NB4 (cell line): ENCODE measurements at places on chromosomes 12 and 14.

GRCh38 chr12:50112456-50113218 lies 601 bp downstream of the COX14 start:
- no peak for DNase-seq

- DNase-seq: no peak
Measured at GRCh38 chr12:80847575-80847974, 90.2 kb downstream of the LIN7A start.

DNA sequence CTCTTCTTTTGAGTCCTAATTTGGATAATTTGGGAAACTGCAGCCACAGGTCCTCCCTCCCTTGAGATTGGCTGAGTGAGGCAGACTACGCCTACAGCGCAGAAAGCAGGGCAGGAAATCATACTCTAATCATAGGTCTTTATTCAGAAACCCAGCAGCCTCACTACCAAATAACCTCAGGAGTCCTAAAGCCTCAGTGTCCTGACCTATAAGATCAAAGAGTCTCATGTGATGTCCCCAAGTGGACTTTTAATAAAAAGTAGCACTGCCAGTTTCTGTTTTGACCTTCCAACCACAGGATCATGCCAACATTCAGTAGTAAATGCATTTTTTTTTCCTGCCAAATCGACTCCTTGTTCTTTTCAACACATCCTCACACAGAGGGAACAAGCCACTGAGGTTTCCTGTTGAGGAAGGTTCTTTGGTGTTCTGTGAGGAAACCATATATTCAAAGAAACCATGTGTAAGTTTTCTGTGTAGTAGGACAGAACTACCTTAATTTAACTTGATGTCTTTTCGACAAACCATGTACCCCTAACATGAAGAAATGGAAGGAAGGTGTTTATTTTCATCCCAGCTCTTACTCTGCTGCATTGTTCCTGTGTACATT lies 72.2 kb downstream of the VCPKMT start:
- DNase-seq: no peak

DNA sequence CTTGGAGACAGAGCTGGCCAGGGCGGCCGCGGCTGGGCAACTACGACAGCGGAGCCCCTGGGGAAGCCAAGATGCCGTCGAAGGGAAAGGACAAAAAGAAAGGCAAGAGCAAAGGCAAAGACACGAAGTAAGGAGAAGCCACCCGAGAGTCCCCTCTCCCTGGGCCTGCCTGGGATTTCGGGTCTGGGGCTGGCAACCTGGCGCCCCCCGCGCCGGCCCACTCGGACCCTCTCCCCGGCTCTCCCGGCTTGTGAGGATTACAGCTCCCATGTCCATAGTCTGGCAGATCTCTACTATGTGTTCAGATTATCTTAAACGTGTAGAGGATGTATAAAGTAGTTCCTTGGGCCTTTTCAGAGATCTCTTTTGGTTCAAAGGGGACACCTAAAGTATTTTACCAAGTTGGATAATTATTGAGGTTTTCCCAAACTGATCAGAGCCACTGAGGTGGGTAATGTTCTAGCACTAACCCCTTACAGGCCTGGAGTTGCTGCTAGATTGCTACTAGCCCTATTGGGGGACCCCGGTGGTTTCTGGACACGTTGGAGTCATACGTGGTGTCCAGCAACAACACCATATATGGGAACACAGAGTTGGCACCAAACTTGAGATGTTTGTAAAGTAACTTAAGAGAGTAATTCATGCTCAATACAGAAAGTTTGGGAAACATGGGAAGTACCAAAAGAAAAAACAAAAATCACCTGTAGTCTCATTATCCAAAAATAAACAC lies 424 bp downstream of the BBOF1 start:
- DNase-seq: peak; percentile 11

GRCh38 chr12:66978802-66979201 lies 290.4 kb upstream of the CAND1 start:
- DNase-seq: no peak

DNA sequence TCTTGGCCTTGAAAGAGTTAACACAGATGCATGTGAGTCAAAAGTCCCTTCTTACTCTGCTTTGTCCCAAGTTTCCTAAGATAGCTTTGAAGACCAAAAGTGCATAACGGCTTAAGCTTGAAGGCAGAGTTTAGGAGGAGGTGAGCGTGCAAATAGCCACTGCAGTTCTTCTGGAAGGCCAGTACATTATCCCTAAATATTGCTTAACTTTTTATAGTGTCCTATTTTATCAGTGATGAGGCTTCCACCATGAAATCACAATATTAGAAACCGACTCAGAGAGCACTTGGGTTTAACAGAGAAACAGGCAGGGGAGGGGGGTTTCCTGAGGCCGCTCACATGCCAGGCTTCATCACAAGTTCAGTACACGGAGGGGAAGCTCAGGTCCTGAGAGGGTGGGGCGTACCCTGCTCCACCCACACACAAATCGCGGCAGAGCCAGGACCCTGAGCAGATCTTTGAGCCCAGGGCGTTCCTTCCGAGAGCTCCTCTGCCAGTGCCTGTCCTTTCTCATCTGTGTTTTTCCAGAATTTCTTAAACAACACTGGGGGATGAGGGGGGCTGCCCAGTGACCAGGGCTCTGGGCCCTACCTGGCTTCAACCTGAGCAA lies 26.8 kb upstream of the BDKRB2 start:
- no peak for DNase-seq

- no peak for DNase-seq
Measured at GRCh38 chr12:93081810-93082165, 152.7 kb upstream of the EEA1 start.

- peak; percentile 4 for DNase-seq
Measured at GRCh38 chr12:13472690-13473089, 276.2 kb downstream of the EMP1 start.
